ENCODE measurements at places on chromosomes 4 and X.

DNA sequence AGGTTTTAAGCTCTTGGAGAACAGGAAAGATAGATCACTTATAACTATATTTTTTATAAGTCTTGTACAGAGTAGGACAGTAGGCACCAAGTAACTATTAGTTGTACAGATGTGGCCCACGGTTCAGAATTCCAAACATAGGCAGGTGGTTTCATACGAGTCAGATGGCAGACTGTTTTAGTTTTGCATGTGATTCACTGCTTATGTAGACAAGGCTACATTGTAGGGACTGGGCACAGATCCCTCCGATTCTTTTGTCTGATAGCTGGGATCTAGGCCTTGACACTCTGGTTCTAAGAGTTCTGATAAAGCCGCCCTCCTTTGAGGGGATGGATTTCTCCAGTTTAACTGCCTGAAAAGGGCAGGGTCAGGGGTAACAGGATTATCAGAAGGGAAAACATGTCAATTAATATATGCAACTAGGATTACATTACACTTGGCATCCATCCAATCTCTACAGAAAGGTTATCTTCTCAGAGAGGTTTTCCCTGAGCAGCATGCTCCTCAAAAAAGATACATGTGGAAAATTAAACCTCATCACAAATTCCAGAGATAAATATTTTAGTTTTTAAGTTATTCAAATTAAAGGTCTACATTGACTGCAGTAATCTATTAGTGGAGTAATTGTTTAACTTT, 87.8 kb downstream of the SPRY1 start:
- no peak for DNase-seq

DNA sequence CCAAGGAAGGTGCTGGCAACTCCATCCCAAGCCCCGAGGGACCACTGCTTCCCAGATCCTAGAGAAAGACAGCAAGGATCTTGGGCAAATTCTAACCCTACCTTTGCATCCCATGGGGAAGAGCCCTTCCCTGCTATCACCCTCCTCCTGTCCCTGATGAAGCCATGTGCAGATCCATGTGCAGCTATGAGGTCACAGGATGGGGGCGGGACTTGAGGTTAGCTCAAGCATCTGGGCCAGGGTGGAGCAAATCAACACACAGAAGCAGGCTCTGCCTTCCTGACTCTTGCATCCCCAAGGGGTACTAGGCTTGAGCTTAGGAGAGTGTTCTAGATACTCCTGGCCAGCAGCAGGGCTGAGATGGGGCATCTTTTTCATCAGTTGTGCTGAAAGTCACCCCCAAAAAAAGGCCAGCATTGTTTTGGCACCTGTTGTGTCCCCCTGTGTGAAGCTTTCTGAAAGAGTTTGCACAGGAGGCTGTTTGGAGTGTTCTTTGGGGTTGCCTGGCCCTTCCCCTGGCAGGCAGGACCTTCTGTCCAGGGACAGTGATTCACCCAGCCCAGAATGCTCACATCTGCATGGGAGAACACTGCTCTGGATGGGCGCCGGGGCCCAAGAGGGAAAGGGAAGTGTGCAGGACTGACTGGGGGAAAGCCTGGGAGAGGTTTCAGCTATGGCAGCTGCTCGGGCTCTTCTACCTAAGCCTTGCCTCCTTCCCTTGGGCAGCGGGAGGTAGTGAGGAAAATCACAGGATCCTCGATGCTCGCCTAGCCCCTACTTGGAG, 50.8 kb downstream of the PRPS1 start:
- no peak for DNase-seq

DNA sequence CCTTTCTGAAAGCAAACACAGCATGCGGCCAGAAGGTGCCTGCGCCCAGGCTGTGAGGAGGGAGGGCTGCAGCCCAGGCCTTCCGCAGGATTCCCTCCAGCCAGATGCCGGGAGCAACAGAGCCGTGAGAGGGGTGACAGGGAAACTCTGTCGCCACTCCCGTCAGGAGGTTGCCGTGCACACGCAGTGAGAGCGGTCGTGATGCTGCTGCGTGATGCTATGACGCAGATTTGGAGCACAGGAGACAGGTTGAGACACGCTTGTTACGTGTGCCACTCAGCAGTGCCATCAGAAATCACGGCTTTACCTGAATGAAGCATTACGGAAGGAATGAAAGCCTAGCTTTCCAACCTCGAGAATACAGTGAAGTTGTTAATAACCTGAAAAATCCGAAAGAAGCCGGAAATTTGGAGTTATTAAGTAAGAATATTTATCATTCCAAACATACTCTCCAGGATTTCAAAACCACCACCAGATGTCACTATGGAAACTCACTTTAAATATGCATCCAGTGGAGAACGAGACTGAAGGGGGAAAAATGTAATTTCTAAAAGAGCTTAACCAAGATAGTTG, 54.4 kb downstream of the FAT1 start:
- no peak for DNase-seq

DNA sequence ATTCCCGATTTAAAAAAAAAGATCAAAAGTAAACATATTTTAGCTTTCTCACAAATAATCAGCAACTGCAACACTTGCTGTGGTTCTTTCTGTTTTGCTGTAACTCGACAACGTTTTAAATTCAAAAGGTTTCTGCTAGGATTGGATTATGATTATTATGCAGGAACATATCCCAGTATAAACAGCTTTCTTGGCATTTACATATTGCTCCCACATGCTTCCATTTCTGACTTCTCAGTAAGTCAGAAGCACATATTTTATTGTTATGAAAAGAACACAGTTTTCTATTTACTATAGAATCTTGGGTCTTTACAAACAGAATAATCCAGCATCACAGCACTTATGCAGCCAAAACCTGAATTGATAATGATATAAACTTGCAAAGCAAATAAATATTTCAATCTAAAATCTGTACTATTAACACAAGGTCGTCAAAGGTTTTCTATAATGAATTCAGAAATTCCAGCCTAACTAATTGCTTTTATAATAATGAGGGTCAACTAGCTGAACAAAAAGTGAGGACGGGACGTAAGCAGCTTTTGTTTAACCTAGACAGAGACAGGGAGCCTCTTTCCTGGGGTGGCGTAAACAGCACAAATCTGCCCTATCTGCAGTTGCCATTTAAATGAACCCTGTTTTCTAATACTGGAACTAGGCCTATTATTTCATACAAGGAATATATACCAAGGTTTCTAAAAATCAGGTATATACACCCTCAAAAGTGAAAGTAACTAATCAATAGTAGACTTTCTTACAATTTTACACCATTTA, 9.8 kb upstream of the PCDH18 start:
- DNase-seq, result no peak

All from cerebellar nuclear complex (tissue), 1 donor.